Hindlimb muscle (tissue), 1 donor: ENCODE measurements at places on chromosomes 1 and 21. TPM values are rescaled to one million over a fixed set of nuclear protein-coding genes. Genes with fewer than 3 reads are reported as not detected.

COL16A1 gene
- 121 TPM for polyA plus RNA-seq

KRTAP12-1 gene
- not detected for polyA plus RNA-seq

ARTN gene
- 1.1 TPM for polyA plus RNA-seq

SPRR2E gene
- polyA plus RNA-seq = not detected

PPFIA4 gene
- polyA plus RNA-seq = 69.4 TPM

SPRR2D gene
- not detected for polyA plus RNA-seq
